ENCODE measurements at places on chromosomes 6 and 20.
A peak's percentile ranks its signal among the peaks of the same experiment; 100 is the strongest.

DNA sequence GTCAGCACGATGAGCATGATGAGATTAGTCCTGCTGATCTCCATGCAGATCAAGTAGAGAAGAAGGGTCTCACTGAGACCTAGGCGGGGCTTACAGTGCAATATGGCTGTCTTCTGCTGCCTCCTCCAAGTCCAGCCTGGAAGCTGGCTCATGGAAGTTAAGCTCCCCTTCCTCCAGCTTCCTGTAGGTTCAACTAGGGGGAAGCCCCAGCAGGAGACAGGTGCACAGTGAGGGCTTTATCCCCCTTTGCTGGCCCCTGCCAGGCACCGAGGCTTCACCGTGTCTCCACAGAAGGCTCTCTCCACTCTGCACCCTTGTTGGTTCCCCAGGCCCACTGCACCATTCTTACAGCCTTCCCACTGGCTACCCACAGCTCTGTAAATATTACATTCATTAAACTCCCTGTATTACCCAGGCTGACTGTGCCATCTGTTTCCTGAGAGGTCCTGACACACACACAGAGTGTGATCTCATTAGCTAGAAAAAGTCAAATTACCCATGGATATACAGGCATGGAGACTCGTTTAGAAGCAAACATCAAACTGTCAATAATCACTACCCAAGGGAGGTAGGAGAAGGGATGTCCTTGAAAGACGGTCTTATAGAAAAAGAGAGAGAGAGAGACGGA lies 90.4 kb downstream of the SLC2A10 start:
- DNase-seq: no peak

DNA sequence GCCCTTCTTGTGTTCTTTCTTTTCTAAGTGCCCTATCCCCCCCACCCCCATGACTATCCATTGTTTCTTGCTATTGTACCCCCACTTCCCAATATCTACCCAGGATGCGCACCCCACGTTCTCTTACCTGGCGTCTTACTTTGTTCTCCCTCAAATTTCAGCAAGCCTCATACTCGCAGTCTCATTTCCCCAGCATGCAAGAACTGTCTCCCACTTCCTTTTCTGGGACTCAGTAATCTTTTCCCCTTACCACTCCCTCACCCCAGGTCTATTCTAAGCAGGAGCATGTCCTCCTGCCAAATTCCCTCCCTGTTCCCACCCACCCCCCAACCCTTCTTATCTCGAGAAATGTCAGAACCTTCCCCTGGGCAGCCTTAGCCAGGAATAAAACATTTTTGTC lies 1.7 kb upstream of the EHMT2 start:
- DNase-seq: no peak

GRCh38 chr6:18302561-18303439 lies 38.5 kb upstream of the DEK start:
- no peak for DNase-seq

- peak; percentile 52 for DNase-seq
These were observed 144.9 kb downstream of the WDR27 start for GRCh38 chr6:169556758-169557548.

DNA sequence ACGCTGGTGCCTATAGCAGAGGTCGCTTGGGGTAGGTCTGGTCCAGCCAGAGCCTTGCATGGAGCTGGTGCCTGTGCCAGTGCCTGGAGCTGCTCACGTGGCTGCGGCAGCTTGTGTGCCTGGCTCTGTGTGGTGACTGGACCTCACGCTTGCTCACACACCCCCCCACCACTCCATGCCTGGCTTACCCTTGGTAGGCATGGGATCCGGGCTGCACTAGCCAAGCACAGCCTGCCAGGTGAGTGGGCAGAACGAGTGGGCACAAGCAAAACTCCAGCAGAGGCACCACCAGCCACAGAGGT lies 13.0 kb upstream of the DBNDD2 start:
- no peak for DNase-seq

DNA sequence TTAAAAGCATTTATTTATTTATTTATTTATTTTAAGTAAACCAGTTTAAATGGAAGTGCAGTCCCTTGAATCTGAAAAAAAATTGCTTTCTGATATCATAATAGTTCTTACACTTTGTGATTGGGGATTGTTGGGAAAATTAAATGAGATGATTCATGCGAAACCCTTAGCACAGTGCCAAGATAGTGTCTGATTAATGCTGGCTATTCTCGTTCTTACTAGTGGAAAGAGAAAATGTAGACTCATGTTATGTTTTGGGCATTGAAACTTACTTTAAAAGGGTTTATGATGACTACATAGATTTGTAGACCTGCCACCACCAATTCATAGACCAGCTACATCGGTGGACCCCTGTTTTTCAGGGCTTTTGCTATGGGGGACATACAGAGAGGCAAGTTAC lies 229.2 kb upstream of the ZFP64 start:
- no peak for DNase-seq

GRCh38 chr6:168091381-168092264 lies 12.6 kb upstream of the FRMD1 start:
- no peak for DNase-seq

DNA sequence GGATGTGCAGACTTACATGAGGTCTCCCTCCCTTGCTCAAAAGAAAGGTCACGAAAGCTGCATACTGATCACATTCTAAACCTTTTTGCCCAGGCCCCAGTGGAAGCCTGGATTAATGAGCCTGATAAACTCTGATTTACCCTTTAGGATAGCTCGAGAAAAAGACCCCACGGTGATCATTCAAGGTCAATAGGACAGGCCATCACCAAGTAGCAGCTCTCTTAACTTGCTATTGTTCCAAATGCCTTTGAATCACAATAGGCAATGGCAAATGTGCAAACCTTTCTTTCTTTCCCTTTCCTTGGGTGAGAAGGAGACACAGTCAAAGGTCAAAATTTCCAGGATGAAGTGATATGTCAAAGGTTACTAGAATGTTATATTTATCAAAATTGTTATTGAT lies 327.3 kb downstream of the HDGFL1 start:
- DNase-seq: no peak

GRCh38 chr6:16735014-16735413 lies 26.2 kb downstream of the ATXN1 start:
- no peak for DNase-seq

GRCh38 chr6:35141007-35141655 lies at the start of gene TCP11:
Gene TCP11 (minus strand): TSS chr6:35141339. CDS start chr6:35140870, 469 bp downstream.
- DNase-seq: peak; percentile 32

GRCh38 chr20:16191496-16191895 lies 381.8 kb downstream of the KIF16B start:
- no peak for DNase-seq

Measured in GM12892 (cell line).